Mesothelial cell of epicardium (in vitro differentiated cells): ENCODE measurements at places on chromosomes 12 and 14.

- H3K4me1 ChIP-seq: no peaks in the 10 kb centered on the region
- no peak overlapping the region for H3K27ac ChIP-seq
- no peak overlapping the region for H3K4me3 ChIP-seq
Measured at GRCh38 chr14:101599234-101599885, 38.1 kb downstream of the DIO3 start.

GRCh38 chr12:112422531-112422930 lies 3.8 kb downstream of the PTPN11 start:
- no peak for DNase-seq
- no peak overlapping the region for H3K4me3 ChIP-seq
- H3K27ac ChIP-seq: peak overlapping the region; percentile 7
- no peaks in the 10 kb centered on the region for H3K36me3 ChIP-seq

GRCh38 chr12:112833267-112833666 lies 41.7 kb downstream of the RPH3A start:
- H3K4me1 ChIP-seq: no peaks in the 10 kb centered on the region
- H3K27ac ChIP-seq: no peak overlapping the region
- H3K36me3 ChIP-seq: no peaks in the 10 kb centered on the region
- DNase-seq: no peak

GRCh38 chr12:41055875-41056577 lies 132.1 kb upstream of the PDZRN4 start:
- peaks cover 5% of the 10 kb centered on the region for H3K4me1 ChIP-seq
- H3K4me3 ChIP-seq: no peak overlapping the region
- no peaks in the 10 kb centered on the region for H3K36me3 ChIP-seq
- H3K27ac ChIP-seq: no peak overlapping the region
- no peak for DNase-seq
- H3K27me3 ChIP-seq: no peaks in the 10 kb centered on the region

DNA sequence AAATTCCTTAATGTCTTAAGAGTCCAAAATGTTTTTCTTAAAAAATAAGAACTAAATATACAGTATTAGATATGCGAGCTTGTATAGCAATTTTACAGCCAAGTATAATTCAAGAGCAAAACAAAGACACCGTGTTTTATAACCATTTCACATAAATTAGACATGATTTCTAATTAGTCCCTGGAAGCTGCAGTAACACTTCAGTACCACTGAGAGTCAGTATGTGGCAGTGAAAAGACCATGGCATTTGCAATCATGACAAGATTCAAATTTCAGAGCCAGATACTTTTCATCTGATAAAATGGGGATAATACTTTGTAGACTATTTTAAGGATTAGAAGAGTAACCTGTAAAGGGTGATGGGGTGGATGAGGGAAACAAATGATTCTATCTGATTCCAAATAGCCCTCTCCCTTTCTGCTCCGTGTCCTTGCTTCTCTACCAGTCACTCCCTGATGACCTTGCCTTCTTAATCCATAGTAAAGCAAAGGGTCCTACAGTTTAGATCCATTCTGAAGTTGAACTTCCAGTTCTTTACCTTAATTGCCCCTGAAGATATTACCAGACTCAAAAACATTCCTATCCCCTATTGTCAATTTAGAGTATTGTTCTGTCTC lies 145.4 kb upstream of the ABCD2 start:
- no peak for DNase-seq
- peaks cover 25% of the 10 kb centered on the region for H3K4me1 ChIP-seq
- H3K36me3 ChIP-seq: no peaks in the 10 kb centered on the region
- no peak overlapping the region for H3K27ac ChIP-seq
- no peaks in the 10 kb centered on the region for H3K27me3 ChIP-seq

- DNase-seq: no peak
- no peaks in the 10 kb centered on the region for H3K4me1 ChIP-seq
- peaks cover 3% of the 10 kb centered on the region for H3K27me3 ChIP-seq
- H3K36me3 ChIP-seq: no peaks in the 10 kb centered on the region
- no peak overlapping the region for H3K4me3 ChIP-seq
Measured at GRCh38 chr14:75341620-75342019, 63.0 kb downstream of the FOS start.

DNA sequence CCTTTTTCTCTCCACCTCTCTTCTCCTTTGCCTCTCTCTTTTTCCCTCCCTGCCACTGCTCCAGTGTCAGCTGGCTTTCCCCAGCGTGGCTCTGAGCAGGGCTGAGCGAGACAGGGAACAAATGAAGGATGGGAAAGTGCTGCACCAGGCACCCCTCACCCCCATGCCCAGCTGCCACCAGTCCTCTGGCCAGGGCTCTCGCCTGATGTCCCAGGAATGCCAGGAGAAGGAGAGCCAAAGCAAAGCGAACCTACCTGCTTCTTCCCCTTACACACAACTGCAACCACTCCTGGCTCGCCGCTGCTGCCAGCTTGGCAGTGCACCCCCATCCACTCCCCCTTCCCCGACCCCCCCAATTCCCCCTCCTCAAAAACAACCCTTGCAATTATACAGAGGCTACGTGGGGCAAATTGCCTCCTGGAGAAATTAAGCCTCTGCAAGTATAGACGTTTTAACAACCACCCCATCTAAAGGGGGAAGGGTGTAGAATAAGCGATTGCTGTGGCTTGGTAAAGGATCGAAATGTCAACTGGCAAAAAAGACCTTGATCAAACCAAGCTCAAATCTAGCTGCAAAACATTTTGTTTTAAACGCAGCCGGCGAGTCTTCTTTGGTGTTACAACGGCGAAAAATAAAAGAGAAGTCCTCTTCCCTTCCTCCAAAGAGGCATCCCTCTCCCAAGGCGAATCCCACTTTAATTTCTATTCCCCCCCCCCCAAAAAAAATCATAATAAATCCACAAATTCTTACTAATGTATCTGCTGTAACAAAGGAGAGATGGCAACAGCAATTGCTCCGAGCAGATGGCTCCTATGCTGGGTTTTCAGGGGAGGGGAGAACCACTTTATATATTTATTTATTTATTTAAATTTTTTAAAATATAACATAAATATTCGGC lies 2.9 kb downstream of the BCL11B start:
- peaks cover 25% of the 10 kb centered on the region for H3K27me3 ChIP-seq
- no peaks in the 10 kb centered on the region for H3K36me3 ChIP-seq
- H3K4me1 ChIP-seq: peaks cover 65% of the 10 kb centered on the region
- DNase-seq: no peak
- peak overlapping the region; percentile 61 for H3K4me3 ChIP-seq
- H3K27ac ChIP-seq: peak overlapping the region; percentile 0

- H3K4me3 ChIP-seq: no peak overlapping the region
- H3K4me1 ChIP-seq: no peaks in the 10 kb centered on the region
- no peak for DNase-seq
- peaks cover 4% of the 10 kb centered on the region for H3K27me3 ChIP-seq
- no peaks in the 10 kb centered on the region for H3K36me3 ChIP-seq
Measured at GRCh38 chr14:51185754-51186153, 54.3 kb upstream of the TMX1 start.

- H3K27ac ChIP-seq: no peak overlapping the region
- H3K4me3 ChIP-seq: no peak overlapping the region
- H3K27me3 ChIP-seq: no peaks in the 10 kb centered on the region
- H3K36me3 ChIP-seq: no peaks in the 10 kb centered on the region
- H3K4me1 ChIP-seq: peaks cover 21% of the 10 kb centered on the region
Measured at GRCh38 chr12:25755971-25756260, 202.6 kb upstream of the RASSF8 start.

GRCh38 chr14:49853572-49854375 lies 1.2 kb upstream of the NEMF start:
- peaks cover 20% of the 10 kb centered on the region for H3K4me1 ChIP-seq
- H3K27me3 ChIP-seq: no peaks in the 10 kb centered on the region
- H3K27ac ChIP-seq: no peak overlapping the region
- H3K4me3 ChIP-seq: peak overlapping the region; percentile 96
- peak; percentile 69 for DNase-seq

GRCh38 chr14:64235652-64236640 lies 58.2 kb downstream of the ESR2 start:
- no peaks in the 10 kb centered on the region for H3K27me3 ChIP-seq
- no peak for DNase-seq
- H3K4me1 ChIP-seq: peaks cover 13% of the 10 kb centered on the region
- no peak overlapping the region for H3K4me3 ChIP-seq
- H3K36me3 ChIP-seq: peaks cover 8% of the 10 kb centered on the region

- H3K36me3 ChIP-seq: no peaks in the 10 kb centered on the region
- no peak overlapping the region for H3K4me3 ChIP-seq
- DNase-seq: no peak
- H3K27me3 ChIP-seq: peaks cover 60% of the 10 kb centered on the region
Measured at GRCh38 chr12:114140576-114140975, 174.5 kb upstream of the RBM19 start.

DNA sequence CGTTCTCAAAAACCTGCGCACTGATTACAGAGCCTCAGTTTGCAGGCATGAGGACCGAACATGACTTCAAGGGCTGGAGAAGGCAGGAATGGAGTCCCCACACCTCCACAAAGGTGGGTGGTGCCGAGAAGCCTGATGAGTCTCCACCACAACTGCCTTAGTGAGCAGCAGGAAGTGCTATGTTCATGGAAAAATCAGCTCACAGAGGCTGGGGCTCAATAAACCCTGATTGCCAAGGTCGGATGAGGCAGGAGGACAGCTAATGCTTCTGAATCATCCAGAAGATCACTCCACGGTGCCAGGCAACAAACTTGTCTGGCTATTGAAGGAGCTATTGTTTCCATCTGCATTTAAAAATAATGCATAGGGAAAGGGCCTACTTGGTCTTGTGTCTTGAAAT lies 31.1 kb downstream of the APPL2 start:
- no peak overlapping the region for H3K27ac ChIP-seq
- H3K36me3 ChIP-seq: peaks cover 36% of the 10 kb centered on the region
- no peaks in the 10 kb centered on the region for H3K4me1 ChIP-seq
- H3K4me3 ChIP-seq: no peak overlapping the region
- no peaks in the 10 kb centered on the region for H3K27me3 ChIP-seq
- no peak for DNase-seq

DNA sequence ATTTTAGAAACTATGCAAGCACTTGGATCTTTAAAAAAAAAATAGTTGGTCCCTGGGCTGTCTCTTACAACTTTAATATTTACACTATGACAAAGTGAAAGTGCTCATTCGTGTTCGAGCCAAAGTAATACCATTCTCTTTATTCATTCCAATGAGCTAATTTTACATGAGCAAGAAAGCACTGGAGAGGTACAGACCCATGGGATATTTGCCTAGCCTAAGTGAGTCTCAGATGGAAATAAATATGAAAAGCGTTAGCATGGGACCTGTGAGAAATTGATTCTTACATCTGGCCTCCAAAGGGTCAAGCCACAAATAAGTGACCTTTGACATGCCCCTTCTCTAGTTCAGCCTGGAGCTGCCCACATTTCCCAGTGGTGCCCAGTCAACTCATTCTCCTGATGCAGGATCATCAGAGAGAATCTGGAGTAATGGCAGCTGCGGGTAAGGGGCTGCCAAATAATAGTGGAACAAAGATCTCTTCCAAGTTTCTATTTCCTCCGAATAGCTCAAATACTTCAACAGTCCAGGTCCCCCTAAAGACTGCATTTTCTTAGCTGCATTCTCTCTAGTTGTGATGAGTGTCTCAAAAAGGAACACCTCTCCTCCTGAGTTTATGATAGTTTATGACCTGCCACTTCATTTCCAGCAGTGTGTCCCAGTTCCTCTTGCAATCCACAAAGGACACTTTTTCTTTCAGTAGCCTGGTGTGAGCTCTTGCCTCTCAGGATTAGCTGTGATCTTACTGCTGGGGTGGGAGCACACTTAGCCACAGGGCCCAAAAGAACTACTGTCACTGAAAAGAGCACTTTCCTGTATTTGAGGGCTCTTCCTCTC lies 208.2 kb downstream of the DAD1 start:
- peaks cover 15% of the 10 kb centered on the region for H3K27me3 ChIP-seq
- no peak for DNase-seq
- no peak overlapping the region for H3K27ac ChIP-seq

DNA sequence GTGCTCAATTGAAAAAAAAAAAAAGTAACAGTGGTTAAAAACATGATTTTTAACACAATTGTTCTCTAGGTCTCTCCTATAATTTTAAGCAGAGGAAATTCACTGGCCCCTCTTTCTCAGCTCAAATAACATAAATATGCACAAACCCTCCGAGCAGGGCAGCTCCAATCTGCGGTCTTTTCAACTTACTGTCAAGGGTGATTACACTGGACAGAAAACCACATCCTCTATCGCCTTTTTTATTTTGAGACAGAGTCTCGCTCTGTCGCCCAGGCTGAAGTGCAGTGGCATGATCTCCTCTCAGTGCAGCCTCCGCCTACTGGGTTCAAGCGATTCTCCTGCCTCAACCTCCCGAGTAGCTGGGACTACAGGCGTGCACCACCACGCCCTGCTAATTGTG lies 16.5 kb upstream of the GABARAPL1 start:
- no peaks in the 10 kb centered on the region for H3K36me3 ChIP-seq
- no peak overlapping the region for H3K27ac ChIP-seq
- no peak overlapping the region for H3K4me3 ChIP-seq
- H3K27me3 ChIP-seq: no peaks in the 10 kb centered on the region

DNA sequence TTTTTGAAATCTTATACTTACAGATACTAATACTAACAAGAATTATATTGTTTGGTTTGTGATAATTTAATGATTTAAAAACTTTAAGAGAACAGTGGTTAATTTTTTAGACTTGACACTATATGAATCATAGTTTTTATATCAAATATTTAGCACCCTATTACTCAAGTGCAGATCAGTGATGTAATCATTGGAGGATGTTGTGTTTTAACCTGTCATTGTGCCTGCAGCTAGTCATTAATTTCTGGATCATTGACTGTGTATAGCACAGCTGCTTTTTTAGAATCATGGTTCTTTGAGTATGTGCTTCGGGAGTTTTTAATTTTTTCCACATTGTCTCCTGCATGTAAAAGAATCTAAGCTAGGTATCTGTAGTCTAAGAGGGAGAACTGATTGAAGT lies 17.3 kb downstream of the ARID4A start:
- peaks cover 24% of the 10 kb centered on the region for H3K36me3 ChIP-seq
- no peak overlapping the region for H3K27ac ChIP-seq
- H3K27me3 ChIP-seq: no peaks in the 10 kb centered on the region
- no peak overlapping the region for H3K4me3 ChIP-seq
- no peaks in the 10 kb centered on the region for H3K4me1 ChIP-seq
- DNase-seq: no peak

GRCh38 chr12:23534196-23534595 lies 415.3 kb downstream of the SOX5 start:
- H3K4me1 ChIP-seq: peaks cover 5% of the 10 kb centered on the region
- DNase-seq: no peak
- peaks cover 2% of the 10 kb centered on the region for H3K36me3 ChIP-seq
- no peak overlapping the region for H3K4me3 ChIP-seq
- no peak overlapping the region for H3K27ac ChIP-seq
- no peaks in the 10 kb centered on the region for H3K27me3 ChIP-seq

DNA sequence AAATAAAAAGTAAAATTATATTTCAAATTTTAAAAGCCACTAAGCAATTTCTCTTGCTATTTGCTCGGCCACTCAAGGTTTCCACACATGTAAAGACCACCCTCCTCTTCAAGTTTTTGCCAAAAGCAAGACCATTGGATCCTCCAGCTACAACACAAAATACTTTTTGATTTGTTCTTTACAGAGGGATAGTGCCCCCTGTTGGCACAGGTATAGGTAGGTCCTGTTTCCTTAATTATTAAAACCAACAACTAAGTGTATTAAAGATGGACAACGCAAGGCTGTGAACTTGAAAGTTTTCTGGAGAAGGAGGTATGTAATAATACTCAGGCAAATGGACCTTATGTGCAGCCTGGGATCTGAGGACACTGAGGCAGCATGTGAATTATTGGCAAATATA lies 23.8 kb downstream of the ATP6V1D start:
- DNase-seq: no peak
- no peak overlapping the region for H3K27ac ChIP-seq
- peaks cover 6% of the 10 kb centered on the region for H3K4me1 ChIP-seq
- no peak overlapping the region for H3K4me3 ChIP-seq
